ENCODE measurements at places on chromosomes 16 and 17. TPM values are rescaled to one million over a fixed set of nuclear protein-coding genes. Genes with fewer than 3 reads are reported as not detected.

SLC47A1 gene
- 20.4 TPM for total RNA-seq

COASY gene
- 31.4 TPM for total RNA-seq

WNT9B gene
- 53.8 TPM for total RNA-seq

ITGB4 gene
- 9.5 TPM for total RNA-seq

PSMB10 gene
- total RNA-seq, result 54.2 TPM

KRTAP4-1 gene
- total RNA-seq, result not detected

DHRS11 gene
- total RNA-seq, result 15.2 TPM

All from metanephros (tissue), 2 donors.